ENCODE measurements at places on chromosomes 7 and 10.

DNA sequence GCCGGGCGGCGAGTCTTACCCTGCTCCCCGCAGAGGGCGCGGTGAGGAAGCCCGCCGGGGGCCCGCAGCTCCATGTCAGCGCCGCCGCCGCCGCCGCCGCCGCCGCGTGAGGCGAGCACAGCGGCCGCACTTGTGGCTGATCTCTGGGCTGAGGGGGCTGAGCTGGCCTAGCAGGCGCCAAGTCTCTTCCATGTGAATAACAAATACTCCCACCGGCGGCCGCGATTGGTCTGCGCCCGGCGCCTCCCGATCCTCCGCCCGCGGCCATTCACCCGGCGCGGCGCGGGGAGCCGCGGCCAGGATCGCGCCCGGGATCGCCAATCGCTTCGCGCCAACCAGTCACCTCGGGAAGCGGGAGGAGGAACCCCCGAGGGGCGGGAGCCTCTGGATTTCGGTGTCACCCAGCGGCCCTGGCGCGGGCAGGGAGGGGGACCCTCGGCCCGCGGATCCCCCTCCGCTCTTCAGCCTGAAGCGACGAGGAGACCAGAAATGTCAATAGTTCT, at the start of gene GRM8:
Gene GRM8 (minus strand): TSS at position 164 of the 503 bp plus-strand sequence.
- DNase-seq = no peak

DNA sequence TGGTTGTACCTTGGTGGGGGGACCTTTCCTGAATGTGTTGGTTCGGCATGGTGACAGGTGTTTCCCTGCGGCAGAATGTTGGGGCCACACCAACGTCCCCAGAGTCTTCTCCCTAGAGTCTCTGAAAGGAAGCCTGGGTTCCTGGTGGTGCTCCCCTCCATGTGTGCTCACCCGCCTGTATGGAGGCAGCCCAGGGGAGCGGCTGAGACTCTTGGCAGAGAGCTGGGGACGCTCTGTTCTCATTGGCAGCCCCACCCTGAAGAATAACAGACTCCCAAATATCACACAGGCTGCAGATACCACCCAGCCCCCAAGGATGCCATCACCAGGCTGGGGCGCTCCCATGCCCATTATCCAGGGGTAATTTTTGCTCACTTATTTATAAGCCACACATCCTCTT, 34.8 kb downstream of the CHST12 start:
- no peak for DNase-seq

DNA sequence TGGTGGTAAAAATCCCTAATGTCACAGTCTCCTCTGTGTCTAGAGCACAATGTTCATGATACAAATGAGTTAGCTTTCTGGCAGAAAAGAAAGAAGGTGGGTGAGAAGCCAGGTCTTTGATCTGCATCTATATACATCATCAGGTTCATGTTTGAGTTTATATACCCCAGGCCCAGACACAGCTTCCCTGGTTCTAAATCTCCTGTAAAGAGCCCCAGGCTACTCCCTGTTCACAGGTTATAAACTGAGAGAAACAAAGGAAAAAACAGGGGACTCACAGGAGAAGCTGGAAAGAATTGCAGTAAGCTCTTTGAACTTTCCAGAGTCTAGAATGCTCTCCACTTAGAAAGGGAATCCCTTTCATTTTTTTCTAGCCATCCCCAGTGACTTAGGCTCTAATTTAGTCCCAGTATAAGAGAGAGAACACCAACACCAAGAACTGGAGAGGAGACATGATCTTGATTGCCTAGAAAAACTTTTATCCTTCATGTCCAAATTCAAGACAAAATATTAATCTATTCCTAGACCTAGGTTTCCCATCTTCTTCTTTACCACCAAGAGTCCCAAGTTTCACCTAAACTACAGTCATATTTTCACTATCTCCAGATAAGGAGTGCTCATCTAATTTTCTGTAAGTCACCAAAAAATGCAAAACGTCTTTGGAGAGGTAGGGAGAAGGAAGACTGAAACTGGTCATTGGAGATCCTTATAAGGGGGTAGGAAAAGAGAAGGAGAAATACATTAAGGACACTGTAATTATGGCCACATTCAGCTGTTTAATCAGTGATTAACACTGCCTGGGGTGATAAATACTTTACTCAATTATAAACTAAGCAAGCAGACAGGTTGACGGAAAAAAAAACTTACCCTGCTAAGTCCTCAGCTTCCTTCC, 469 bp downstream of the MSS51 start:
- DNase-seq = no peak

- no peak for DNase-seq
Observed at GRCh38 chr7:82234457-82235049, 209.0 kb downstream of the CACNA2D1 start.

DNA sequence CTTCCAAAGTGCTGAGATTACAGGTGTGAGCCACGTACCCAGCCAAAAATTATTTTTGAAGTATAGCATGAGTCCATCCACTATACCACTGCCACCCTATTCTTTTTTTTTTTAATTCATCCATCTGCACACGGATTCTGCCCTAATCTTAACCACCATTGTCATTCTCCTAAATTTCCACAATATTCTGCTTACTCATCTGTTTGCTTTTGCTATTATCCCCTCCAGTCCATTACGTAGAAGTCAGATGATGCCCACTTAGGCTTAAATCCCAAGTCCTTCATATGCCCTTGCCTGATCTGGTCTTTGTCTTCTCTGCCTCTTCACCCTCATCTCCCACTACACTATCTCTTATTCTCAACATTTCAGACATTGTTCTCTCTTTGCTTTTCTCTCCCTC, 86.7 kb downstream of the MMRN2 start:
- no peak for DNase-seq

GRCh38 chr7:156635529-156636385, 4.8 kb upstream of the RNF32 start:
- DNase-seq = no peak
